ENCODE measurements at places on chromosomes 2 and 18. TPM values are rescaled to one million over a fixed set of nuclear protein-coding genes. Genes with fewer than 3 reads are reported as not detected.

DNA sequence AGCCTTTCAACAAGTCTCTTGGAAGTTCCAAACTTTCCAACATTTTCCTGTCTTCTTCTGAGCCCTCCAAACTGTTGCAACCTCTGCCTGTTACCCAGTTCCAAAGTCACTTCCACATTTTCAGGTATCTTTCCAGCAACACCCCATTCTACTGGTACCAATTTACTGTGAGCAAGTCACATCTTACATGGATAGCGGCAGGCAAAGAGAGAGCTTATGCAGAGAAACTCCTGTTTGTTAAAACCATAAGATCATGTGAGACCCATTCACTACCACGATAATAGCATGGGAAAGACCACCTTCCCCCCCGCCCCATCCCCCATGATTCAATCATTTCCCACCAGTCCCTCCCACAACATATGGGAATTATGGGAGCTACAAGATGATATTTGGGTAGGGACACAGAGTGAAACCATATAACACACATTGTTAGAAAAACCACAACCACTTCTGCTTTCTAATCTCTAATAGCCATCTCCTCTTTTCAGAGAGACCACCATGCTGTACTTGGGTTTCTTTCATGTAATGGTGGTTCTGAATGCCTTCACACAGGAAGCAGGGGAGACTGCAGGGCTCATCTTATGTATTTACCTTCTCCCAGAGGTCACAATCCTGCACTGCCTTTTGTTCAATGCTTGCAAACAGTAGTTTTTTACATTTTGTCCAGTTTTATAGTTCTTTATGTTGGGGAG lies 46.0 kb upstream of the CALCRL start:
- DNase-seq: no peak

DNA sequence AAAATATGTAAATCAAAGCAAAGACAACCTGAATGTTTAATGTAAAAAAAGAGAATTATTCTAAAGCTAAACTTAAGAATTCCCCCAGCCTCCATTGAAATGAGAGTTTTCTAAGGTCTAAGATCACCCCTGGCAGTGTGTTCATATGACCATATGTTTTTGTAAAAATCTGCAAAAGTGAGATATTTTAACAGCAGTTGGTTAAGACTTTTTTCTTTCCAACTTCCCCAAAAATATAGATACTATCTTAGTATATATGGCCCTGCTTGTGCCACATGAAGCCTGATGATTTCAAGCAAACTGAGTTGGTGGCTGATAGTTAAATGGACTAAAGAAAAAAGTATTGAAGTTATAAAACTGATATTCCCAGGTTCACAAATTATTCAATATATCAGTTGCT lies 35.4 kb downstream of the ZNF804A start:
- DNase-seq: no peak

- no peak for DNase-seq
These were observed 59.8 kb downstream of the INHBB start for GRCh38 chr2:120405759-120406099.

The MAPK4 gene
- total RNA-seq: not detected

- no peak for DNase-seq
These were observed 137.1 kb downstream of the ARHGAP28 start for GRCh38 chr18:6866552-6867085.

The CPLX4 gene
- total RNA-seq: not detected

The ABCG5 gene
- not detected for total RNA-seq

The OBSL1 gene
- 62.1 TPM for total RNA-seq

GRCh38 chr2:238433941-238434845 lies 7.5 kb downstream of the ASB1 start:
- peak; percentile 83 for DNase-seq

The RAB6C gene
- not detected for total RNA-seq

Measured in LHCN-M2 (cell line).